H54 (cell line): ENCODE measurements at places on chromosomes 12 and 14.

DNA sequence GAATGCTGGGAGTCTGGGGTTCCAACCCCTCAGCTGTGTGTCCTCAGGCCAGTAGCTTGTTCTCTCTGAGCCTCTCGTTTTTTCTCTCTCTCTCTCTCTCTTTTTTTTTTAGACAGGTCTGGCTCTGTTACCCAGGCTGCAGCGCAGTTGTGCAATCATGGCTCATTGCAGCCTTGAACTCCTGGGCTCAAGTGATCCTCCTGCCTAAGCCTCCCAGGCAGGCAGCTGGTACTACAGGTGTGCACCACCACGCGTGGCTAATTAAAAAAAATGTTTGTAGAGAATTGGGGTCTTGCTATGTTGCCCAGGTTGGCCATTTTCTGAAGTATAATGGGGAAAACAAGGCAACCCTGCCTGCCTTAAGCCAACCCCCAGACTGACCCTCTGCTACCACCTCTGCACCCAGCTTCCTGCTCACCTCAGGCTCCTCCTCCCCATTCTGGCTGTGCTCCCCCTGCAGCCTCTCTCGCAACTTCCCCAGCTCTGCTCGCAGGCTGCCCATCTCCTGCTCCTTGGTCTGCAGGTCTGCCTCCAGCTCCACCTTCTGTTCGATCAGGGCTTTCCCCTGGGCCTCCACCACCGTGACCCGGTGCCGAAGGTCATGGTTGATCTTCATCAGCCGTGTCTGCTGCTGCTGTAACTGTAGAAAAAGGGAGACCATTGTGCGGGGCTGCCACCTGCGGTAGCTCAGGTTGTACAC lies 35.2 kb downstream of the RILPL1 start:
- no peak for DNase-seq

DNA sequence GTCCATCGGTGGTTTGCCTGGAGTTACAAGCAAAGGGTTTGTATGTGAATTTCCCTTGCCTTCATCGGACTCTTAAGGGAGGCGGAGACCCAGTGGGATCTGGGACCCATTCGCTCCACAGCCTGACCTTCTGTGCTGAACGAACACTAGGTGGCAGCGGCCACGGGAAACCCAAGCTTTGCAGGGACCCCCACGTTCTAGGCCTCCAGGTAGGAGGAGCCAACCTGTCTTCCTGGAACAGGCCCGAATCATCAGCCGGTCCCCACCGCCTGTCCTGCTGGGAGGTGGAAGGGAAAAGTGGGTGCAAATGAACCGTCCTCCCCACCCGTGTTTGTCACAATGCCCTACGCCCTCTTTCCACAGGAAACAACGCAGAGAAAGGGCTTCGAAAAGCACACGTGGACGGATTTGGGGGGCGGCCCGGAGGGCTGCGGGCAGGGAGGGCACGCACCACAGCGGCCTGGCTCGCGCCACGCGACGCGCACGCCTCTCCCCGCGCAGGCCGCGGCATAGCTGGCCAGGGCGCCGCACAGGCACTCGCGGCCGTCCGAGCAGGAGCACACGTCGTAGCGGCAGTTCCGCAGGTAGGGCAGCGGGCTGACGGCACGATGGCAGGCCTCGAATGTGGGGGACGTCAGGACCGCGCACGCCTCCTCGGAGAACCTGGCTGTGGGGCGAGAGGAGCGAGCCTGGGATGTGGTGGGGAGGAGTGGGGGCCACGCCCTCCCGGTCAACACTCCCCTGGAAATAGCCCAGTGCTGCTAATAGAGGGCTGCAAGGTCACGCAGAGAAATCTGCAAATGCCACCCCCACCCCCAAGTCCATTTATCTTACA lies 67.8 kb downstream of the VWF start:
- no peak for DNase-seq

DNA sequence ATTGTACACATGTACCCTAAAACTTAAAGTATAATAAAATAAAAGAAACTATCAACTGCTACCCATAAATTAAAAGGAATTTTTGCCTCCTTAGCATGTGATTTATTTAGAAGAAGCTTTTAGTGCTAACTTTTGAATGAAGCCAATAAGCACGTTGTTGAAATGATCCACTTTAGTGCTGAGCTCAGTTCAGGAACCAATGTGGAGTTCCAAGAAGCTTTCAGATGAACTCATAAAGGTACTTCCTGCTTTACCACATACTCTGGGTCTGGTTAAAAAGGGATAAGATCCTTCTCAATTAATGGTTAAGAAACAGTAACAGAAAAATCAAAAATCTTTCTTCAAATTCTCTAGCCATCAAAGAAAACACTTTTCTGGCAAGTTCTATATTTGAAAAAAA lies 39.4 kb downstream of the TMTC1 start:
- no peak for DNase-seq

DNA sequence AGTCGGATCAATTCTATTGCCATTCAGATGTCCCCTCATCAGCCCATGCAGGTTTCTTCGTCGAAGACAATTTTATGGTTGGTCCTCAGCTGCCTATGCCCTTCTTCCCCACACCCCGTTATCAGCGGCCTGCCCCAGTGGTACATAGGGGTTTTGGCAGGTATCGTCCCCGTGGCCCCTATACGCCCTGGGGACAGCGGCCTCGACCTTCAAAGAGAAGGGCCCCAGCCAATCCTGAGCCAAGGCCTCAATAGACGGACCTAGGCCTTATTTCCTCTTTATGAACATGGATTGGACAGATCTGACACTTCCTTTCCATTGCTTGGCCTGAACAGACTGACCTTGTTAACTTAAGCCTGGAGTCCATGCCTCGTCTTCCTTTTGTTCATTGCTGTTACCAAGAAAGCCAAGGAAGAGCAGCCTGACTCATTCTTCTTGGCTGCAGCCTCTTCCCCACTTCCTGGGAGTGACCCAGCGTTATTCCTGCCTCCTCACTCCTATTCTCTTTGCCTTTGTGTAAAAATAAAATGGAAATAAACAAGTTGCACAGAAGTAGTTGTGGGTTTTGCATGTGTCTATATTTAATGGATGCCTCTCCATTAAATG lies 156.5 kb upstream of the AMIGO2 start:
- peak; percentile 56 for DNase-seq

DNA sequence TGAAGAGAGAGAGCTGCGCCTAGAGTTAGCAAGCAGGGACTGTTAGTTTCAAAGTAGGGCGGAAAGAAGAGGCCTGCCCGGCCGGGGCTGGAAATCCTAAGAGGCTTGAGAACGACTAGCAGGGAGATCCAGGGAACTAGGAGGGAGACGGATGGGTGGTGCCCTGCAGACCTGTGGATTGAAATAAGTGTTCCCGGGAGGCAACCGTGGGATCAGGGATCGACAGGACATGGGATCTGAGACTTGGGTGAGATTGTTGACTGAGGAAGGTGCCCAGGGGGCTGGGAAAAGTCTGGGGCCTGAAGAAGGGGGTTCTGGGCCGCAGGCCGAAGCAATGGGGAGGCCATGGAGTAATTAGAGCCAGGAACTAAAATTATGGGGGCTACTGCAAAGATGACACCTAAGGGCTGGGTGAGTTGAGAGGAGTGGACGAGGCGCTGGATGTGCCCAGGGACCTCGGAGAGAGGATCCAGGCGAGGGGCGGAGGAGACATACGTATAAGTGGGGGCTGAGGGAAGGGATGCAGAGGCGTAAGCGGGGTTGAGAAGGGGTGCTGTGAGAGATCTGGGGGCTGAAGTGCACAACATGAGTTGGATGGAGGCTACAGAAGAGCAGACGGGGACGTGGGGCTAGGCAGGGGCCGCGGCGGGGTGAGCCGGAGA lies 635 bp downstream of the LTA4H start:
- DNase-seq = peak; percentile 23

DNA sequence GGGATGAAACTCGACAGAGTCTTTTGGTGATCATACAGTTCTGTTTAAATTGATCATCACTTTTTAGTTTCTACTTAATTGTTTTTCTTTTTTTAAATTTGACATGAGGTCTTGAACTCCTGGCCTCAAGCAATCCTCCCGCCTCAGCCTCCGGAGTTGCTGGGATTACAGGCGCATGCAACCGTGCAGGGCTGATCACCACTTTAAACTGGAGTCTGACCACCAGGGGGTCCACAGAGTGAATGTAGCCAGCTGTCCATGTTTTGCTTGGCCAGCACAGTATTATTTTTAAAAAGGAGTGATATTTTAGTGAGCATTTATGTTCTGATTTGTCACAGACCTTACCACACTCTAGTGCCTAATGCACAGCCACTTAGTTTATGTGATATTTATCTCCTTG lies 10.7 kb downstream of the DAAM1 start:
- no peak for DNase-seq

GRCh38 chr12:111271674-111272418 lies 97.0 kb downstream of the PHETA1 start:
- DNase-seq = no peak

DNA sequence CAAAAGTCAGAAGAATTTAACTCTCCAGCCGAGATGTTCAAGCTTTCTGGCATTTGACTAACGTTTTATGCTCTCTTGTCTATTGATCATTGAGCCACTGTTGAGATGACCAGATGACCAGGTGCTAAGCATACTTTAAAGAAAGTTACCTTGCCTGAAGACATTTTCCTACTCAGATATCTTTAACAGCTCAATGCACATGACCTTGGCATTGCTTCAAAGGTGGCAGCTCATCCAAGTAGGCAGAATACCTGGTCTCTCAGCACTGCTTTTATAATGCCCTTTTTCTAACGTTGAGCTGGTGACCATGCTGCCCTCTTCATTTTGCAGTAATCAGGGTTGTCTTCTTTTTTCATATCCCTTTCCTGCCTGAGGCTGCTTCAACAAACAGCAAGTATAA lies 358.1 kb downstream of the RAD51B start:
- DNase-seq = no peak

DNA sequence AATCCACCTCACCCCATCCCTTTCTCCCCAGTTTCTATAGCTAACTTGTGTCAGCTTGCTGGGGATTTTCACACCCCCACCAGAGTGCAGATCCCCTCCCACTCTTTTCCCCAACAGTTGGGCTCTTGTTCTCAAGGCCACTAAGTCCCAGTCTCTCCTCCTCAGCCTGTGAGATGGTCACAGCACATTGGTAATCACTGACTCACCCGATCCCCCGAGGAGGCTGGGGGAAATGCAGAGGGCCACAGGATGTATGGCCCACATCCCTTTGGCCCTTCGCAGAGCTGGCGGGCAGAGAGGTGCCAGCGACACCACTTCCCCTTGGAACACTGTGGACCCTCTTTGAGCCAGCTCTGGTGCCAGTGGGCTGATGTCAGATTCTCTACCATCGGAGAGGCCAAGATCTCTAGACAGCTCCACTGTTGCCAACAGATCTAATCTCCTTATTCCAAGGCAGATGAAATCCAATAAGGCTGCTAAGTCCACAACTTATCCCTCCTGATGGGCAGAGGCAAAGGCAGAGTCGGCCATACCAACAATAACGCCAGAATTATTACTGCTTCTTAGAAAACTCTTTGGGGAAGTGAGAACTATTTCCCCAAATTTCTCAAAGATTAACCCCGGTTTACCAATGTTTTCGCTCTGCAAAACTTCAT lies 1.6 kb downstream of the FMNL3 start:
- peak; percentile 84 for DNase-seq
